ENCODE measurements at places on chromosomes 6 and 20. TPM values are rescaled to one million over a fixed set of nuclear protein-coding genes. Genes with fewer than 3 reads are reported as not detected.
A peak's percentile ranks its signal among the peaks of the same experiment; 100 is the strongest.

SPINT3 gene
- not detected for total RNA-seq

SLA2 gene
- total RNA-seq = 103 TPM

FABP7 gene
- total RNA-seq = not detected

TBXT gene
- total RNA-seq = not detected

IMPG1 gene
- not detected for total RNA-seq

KCNG1 gene
- not detected for total RNA-seq

BEND6 gene
- total RNA-seq = not detected

TFAP2D gene
- not detected for total RNA-seq

CAGE1 gene
- 0.17 TPM for total RNA-seq

GRCh38 chr6:31831350-31832215 is 4.0 kb downstream of the HSPA1B start:
- DNase-seq = no peak

DNA sequence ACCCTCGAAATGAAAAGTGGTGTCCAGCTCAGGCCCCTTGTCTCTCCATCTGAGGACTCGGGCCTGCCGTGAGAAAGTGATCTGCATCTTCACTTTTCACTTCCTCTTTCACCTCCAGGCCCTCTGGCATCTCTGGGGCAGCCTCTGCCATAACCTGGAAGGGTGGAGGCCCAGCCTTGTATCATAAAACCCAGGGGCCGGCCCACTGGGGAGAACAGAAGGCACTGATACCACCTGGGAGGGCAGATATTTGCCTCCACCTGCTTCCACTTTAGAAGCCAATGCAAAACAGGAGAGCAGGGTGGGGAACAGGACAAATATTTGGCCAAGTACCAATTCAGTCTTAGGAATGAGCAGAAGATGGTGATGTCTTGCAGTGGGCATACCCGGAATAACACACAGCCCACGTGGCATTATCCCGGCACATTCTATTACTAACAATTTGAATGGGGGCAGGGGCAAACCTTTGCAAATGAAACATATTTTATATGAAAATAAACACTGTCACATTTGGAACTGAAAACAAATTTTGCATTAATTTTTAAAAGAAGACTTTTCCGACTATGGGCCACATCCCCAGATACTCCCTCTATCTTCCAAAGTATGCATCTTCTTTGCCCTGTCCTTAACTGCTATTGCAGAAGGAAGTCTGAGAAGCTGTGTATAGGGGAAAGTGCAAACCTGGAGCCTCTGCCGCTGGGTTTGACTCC is 69.2 kb upstream of the TBC1D7 start:
- DNase-seq = no peak

DNA sequence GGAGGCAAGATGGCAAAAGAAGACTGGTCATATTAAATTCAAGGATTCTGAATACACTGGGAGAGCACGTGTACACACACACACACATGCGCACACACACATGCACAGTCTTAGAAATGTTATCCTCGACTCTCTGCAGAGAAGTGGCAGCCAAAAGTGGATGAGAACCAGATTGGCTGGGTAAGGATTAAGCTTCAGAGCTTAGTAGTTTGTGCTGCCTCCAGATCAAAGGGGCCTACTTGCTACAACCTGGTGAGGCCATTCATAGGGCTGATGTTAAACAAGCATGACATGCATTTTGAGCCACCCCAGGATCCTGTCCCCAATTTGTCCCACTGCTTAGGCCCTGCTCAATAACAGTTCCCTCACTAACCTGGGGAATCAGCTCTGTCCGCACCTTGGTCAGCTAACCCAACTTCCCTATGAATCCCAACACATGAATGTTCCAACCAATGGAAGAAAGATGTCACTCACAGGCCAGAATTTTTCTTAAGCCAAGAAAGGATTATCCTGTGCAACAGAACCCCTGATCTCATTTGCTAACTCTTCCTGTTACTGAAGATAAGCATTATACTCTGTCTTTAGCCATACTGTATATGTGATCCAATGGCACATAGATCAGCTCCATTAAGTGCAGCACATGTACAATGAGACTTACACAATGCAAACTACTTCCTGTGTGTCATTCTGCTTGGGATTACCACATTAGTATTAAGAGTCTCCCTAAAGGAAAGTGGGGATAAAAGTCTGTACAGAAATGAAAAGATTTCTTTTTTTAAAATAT is 31.0 kb downstream of the TOMM6 start:
- DNase-seq = no peak

DNA sequence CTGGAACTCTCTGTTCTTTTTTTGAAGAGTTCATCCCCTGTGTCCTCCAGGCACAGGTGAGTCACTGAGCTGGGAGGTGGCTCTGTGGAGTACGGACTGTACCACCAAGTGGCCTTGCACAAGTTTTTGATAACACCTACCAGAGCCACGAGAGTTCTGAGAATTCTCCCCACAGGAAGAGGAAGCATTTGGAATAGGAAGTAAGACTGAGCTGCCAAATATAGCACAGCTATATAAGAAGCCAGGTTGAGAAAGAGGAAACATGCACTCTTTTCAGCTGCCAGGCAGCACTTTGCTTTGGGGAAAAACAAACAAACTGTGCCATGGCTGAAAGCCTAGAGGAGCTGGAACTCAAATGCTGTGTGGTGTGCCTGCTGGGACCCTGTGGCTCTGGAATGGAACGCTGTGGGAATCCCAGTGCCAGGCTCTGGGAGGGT is 70.8 kb upstream of the RIPOR2 start:
- peak; percentile 51 for DNase-seq

DNA sequence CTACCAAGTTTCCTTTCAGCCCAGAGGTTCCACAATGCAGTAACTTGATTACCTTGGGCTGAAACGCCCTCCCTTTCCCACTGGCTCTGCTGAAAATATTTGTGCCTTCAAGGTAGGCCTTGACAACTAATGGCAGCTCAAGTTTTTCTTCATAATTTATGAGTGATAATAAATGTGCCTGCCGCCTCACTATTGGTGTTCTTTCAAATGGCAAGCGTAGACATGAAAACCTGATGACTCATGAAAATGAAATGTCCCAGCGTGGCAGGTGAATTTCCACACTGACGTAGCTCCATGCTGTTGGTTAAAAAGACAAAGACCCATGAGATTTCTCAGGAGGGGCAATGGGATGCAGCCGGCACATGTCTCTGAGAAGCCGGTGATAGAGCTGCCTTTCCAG is 107.2 kb upstream of the GGTLC1 start:
- DNase-seq = no peak

GRCh38 chr20:53186635-53187034 is 214.5 kb downstream of the TSHZ2 start:
- DNase-seq = no peak

- DNase-seq = no peak
Measured at GRCh38 chr6:7341989-7342742, 29.2 kb upstream of the SSR1 start.

- DNase-seq = no peak
Measured at GRCh38 chr6:154537511-154538325, 27.2 kb upstream of the CNKSR3 start.

- DNase-seq = no peak
Measured at GRCh38 chr6:170112583-170112860, 178.4 kb downstream of the DLL1 start.

GRCh38 chr6:19142275-19142674 is 694.9 kb upstream of the ID4 start:
- DNase-seq = no peak

DNA sequence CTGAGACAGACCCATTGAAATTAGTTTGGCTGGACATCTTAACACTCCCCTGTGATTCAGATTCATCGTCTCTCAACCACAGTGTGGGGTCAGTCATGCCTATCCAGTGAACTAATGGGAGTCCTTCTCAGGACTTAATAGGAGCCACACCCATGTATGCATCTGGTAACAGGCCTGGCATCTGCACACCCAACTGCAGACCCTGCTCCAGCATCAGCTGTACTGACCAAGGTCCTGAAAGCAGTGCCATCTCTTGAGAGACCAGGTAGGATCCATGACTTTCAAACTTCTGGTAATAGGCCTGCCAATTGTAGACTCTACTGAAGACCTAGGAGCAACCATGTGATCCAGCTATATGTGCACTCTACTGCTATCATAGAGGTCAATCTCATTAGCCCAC is 363.6 kb upstream of the POU3F2 start:
- DNase-seq = no peak

GRCh38 chr20:3785240-3786125 is 1.1 kb downstream of the CENPB start:
- DNase-seq = no peak

DNA sequence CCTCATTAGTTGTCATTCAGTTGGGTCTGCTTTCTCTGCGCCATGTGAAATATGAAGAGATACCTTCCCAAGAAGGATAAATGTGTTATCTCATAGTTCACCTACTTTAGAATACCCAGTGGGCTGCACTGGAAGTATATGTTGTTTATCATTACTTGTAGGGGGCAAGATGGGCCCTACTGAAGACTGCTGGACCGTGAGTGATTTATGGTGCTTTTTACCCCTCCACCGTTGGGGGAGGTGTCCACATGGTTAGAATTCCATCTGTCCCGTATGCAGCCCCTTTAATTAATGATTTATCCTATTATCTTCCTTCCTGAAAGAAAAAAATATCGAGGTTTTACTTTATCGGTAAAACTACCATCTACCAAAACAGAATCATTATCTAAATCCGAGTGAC is 97.0 kb downstream of the TSHZ2 start:
- DNase-seq = no peak
